ENCODE measurements at places on chromosomes 1 and 21. TPM values are rescaled to one million over a fixed set of nuclear protein-coding genes. Genes with fewer than 3 reads are reported as not detected.

GRCh38 chr21:45410865-45411809 is 6.2 kb downstream of the COL18A1 start:
- no peak for ATAC-seq

GRCh38 chr21:44366586-44367211 is 13.3 kb downstream of the TRPM2 start:
- ATAC-seq: no peak

RYR2 gene
- 1.9 TPM for total RNA-seq

FCRL1 gene
- 0.13 TPM for total RNA-seq
